ENCODE measurements at places on chromosomes 16 and 17. TPM values are rescaled to one million over a fixed set of nuclear protein-coding genes. Genes with fewer than 3 reads are reported as not detected.

DNA sequence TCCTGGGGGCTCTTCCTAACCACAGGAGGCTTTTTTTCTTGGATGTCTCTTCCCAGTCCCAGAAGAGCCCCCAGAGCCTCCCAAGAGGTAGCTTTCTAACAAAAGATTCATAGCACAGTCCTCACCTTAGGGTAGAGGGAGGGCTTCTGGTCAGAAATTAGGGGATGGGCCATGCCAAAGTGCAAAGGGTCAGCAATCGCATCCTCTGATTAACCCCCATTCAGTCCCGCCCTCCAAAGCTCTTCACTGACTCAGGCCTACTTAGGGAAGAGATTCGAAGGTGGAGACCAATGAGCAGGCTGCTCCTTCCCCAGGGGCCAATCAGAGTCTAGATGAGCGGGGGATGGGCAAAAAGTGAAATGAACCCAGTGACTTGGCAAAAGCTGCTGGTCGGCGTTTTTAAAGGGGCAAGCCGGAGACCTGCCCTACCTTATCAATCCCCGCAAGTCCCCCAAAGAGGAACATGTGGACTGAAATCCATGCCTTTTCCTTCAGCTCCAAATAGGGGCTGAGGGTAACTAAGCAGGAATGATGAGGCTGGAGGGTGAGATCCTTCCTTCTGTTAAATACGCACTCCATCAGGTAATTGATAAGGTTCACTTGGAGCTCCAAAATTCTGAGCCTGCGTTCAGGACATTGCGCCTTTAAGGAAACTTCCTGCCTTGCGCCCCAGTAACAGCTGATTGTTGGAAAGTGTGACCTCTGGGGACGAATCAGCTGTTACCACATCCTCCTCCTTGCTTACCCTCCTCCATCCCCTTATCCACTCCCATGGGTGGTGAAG is 6.9 kb upstream of the TLCD2 start:
- peak; percentile 99 for DNase-seq

The CSH1 gene
- total RNA-seq = not detected

DNA sequence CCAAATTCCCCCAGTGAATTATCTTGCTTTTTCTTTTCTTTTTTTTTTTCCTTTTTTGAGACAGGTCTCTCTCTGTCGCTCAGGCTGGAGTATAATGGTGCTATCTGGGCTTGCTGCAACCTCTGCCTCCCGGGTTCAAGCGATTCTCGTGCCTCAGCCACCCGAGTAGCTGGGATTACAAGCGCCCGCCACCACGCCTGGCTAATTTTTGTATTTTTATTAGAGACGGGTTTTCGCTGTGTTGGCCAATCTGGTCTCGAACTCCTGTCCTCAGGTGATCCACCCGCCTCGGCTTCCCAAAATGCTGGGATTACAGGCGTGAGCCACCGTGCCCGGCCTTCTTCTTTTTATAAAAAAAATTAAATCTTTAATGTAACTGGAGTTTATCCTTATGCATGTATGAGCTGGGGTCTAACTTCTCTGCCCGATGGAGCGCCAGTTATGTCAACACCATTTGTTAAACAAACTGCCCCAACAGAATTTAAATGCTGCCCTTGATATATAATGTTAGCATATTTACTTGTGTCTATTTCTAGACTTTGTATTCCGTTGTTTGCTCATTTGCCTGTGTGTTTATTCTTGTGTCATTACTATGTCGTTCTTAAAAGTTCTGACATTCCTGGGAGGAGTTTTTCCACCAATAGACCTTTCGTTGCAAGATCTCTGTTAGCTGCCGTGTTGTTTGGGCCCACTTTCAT is 535 bp upstream of the AURKB start:
- no peak for DNase-seq

GRCh38 chr17:76022285-76022684 is 4.8 kb downstream of the EVPL start:
- DNase-seq = no peak

The PLCG2 gene
- total RNA-seq = 31.2 TPM

The MYH1 gene
- total RNA-seq = not detected

The NPW gene
- 226 TPM for total RNA-seq

GRCh38 chr17:68424861-68425260 is 32.4 kb downstream of the WIPI1 start:
- no peak for DNase-seq

DNA sequence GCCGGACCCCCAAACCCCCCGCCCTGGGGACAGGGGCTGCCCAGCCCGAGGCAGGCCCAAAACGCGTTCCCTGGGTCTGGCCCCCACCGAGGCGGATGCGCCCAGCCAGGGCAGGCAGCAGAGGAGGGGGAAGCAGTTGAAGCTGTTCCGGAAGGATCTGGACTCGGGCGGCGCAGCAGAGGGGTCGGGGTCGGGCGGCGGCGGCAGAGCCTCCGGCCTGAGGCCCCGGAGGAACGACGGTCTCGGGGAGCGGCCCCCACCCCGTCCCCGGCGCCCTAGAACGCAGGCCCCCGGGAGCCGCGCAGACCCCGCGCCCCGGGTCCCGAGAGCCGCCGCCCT is 22.9 kb upstream of the ZFPM1 start:
- DNase-seq = no peak

GRCh38 chr16:29921034-29921385 is 5.0 kb downstream of the KCTD13 start:
- DNase-seq = no peak

- DNase-seq = no peak
Observed at GRCh38 chr16:30459456-30459855, 13.1 kb upstream of the ITGAL start.

The MYH3 gene
- total RNA-seq = 1.6 TPM

GRCh38 chr17:62876673-62877405 is 68.7 kb upstream of the MARCHF10 start:
- DNase-seq = no peak
